Stimulated activated CD4-positive, alpha-beta T cell treated with anti-CD3 and anti-CD28 coated beads, Interleukin-2, amount 100 ng/mL, for 24 hours (primary cell): ENCODE measurements at places on chromosomes 7 and 10.

DNA sequence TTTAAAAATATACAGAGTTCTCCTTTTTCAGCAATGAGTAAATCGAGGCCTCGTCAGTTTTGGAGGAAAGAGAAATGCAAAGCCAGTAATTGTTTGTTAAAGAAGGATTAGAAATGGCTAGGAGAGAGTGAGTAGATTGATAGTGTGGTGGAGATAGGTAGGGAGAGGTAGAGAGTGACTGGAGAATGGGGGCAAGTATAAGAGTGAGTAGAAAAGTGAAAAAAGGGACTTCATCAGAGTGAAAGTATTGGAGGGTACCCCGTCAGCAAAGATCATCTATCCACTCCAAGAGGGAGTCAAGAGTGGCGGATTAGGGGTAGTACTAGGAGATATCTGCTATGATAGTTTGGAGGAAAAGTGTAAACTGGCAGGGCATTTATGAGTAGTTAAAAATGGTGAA is 9.2 kb upstream of the ANKRD2 start:
- no peak for DNase-seq

DNA sequence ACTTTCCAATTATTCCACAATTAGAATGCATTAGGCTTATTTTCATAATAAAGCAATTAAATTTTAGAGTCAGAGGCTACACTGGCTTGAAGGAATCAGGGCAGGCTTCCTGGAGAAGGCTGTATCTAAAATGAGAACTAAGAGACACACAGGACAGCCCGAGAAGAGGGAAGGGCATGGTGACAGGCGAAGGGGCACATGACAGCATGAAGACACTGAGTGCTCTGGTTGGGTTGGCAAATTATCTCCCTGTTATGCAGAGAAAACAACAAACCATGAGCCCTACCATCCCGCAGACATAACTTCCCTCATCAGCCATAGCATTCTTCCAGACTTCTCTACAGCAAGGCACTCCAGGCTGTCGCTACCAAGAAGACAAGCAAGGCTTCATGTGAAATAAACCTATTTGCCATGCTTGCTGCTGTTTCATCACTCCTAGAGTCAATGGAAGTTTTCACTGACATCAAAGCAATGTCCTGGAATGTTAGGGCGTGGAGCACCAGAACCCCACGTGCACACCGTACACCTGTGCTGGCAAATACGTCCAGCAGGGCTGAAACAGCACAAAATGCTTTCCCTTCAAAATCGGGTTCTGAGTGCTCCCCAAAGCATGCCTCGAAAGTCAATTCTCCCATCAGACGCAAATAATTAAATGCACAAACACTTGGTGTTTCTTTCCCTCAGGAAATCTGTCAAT is 21.3 kb downstream of the VOPP1 start:
- DNase-seq, result no peak

DNA sequence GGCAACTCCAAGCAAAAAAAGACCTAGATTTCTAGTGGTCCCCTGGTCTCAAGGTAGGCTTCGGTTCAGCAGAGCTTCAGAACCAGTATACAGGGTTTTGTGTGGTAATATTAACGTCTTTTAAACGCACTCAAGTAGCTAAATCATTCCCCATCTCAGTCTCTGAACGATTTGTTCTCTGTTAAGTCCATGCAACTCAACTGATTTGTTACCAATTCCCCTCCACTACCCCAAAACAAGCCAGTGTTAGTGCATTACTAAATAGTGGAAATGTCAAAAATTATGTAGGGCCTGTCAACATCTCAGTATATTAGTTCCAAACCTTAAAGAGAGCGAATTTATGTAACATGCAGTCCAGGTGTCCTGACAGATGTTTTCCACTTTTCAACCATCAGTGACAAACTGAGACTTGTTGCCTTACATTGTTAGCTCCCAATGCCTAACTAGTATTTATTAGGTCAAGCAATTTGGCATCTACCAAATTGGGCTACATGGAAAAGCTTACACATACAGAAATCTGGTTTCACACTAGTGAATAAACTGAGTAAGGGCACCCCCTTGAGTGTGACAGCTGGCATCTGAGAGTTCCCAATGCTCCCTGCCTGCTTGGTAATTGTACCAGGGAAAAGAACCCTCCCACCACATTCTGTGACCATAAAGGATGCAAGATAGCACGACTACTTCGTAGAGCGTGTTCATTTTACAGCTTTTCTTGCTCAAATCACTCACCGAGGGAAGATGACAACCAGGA is 12.2 kb downstream of the HNRNPA2B1 start:
- no peak for DNase-seq

DNA sequence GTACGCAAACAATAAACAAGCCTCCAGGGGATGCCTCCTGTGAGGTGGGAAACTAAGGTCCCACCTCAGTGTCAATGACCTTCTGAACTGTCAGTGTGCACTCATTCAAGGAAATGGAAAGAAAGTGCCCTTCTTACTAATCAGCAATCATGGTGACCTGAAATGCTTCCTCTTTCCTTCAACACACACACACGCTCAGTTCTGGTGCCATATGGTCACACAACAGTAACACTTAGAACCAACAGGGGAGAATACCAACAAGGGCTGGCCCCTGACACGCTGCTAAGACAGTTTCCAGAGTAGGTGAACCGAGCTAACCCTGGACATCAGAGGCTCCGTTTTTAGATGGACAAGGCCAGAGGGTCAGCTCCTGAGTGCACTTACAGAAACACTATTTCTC is 42.1 kb upstream of the EFCAB10 start:
- no peak for DNase-seq

DNA sequence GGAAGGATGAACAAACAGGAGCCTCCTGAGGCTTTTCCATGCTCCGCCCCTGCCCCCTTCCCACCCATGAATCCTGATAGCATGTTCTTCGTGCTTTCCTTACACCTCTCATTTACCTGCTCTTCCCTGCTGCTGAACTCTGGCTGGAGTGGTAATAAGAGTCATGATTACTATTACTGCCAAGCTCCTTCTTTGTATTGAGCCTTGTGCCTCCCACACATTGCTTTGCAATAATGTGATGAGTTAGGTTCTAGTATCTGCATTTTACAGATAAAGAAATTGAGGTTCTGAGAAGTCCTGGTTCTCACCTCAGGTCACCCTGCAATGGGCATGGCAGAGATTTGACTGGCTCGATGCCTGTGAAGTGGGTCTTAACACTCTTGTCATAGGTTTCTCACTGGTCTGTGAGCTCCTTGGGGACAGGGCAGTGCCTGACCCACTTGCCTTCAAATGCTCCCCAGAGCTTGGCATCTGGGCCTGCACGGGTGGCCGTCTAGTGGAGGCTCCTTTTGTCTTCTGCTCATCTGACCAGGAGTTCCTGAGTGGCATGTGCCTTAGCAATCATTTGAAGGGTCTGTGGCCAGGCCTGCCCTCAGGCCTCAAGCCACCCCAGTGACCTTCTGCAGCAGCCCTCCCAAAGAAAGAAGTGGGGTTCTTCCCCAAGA is 309.2 kb upstream of the ZMIZ1 start:
- no peak for DNase-seq

DNA sequence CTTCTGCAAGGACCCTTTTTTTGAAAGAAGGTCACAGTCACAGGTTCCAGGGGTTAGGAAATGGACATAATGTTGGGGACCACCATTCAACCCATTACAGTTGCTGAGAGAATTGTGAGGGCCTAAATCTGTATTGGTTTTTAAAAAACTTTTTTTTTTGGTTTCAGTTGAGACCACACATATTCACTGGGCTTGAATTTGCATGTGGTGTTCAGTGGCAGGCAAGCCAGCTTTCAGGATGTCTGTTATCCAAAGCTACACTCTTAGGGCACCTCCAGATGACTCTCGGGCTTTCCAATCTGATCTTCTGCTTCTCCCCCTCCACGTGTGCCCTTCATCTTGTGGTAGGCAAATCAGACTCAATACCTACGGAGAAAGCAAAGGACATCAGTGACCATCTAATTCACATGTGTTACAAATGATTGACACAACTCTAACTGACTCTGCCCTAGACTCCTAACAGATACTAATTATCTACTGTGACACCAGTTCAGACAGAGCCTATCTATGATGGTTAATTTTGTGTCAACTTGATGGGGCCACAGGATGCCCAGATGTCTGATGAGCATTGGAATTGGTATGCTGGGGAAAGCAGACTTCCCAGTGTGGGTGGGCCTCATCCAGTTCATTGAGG is 93.3 kb upstream of the ELMO1 start:
- no peak for DNase-seq

DNA sequence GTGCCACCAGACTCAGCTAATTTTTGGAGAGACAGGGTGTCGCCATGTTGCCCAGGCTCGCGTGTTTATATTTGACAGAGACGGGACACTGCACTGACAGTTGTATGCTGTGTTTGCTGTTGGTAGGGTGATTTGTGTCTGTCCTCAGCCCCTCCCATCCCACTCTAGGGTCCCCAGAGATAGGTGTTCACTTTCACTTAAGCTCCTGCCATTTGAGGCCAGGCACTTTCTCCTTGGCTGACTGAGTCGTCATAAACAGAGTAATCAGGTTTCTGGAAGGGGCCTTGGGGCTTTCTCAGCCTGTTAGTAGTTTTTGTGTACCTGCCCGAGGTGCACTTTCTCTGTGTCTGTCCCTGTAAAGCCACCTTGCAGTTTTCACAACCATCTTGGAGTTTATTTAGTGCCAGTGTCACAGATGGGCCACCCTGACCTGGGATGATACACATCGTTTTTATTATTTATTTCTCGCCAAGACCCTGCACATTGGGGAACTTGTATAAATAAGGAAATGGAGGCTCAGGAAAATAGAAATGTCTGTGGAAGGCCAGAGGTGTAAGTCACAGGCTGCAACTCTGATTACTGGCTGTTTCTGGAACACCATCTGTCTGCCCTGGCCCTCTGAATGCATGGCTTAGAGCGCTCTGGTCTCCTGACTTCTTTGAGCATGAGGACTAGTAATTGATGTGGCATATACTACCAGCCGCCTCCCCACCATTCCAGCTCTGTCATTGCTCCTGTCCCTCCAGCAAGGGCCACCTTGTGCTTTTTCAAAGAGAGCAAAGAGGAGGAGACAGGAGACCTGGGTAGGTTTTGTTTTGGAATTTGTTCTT is 81.9 kb upstream of the PDCD4 start:
- no peak for DNase-seq
